ENCODE measurements at places on chromosomes 2 and 18.

DNA sequence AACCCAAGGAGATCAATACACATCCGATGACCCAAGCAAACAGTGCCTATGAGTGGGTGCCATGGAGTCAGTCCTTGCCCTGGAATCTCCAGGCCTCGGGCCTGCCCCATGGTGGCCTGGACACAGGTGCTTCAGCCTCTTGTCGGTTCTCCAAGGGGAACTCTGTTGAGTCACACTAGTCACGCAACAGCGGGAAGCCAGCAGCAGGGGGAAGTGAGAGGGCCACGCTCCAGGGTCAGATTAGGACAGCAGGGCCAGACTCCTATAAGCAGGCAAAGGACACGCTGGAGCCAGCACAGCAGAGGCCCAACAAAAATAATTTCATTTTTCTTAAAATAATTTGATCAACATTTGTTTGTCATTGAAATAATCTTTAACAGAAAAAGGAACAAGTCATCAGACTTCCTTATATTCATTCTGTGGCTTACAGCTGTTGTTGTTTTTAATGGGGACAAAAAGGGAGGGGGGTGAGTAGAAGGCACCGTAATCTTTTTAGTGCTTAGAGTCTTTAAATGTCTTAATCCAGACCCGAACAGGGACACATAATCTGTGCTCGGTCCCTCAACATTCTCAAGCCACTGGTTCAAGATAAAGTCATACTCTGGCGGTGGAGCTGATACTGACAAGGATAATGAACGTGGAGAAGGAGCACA, 16.4 kb upstream of the ARMC9 start:
- no peak for DNase-seq

GRCh38 chr2:48865704-48866103, 110.2 kb upstream of the LHCGR start:
- no peak for DNase-seq

- no peak for DNase-seq
These were observed 79.6 kb upstream of the UBXN4 start for GRCh38 chr2:135662088-135662487.

DNA sequence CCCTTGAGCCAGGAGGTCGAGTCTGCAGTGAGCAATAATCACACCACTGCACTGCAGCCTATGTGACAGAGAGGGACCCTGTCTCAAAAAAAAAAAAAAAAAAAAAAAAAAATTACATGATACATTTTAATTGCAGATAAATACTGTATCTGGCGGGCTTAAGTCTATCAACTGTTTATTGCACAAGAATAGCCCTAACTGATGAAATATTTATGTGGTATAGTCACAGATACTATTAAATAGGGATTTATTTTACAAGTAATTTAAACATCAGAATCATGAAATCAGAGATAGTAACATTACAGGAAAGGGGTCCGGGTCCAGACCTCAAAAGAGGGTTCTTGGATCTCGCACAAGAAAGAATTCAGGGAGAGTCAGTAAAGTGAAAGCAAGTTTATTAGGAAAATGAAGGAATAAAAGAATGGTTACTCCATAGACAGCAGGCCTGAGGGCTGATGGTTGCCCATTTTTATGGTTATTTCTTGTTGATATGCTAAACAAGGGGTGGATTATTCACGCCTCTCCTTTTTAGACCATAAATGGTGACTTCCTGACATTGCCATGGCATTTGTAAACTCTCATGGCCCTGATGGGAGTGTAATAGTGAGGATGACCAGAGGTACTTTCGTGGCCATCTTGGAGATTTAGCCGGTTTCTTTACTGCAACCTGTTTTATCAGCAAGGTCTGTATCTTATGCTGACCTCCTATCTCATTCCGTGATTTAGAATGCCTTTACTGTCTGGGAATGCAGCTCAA, 166.6 kb downstream of the PMAIP1 start:
- no peak for DNase-seq

- no peak for DNase-seq
These were observed 66.5 kb downstream of the PDCL3 start for GRCh38 chr2:100629309-100629708.

DNA sequence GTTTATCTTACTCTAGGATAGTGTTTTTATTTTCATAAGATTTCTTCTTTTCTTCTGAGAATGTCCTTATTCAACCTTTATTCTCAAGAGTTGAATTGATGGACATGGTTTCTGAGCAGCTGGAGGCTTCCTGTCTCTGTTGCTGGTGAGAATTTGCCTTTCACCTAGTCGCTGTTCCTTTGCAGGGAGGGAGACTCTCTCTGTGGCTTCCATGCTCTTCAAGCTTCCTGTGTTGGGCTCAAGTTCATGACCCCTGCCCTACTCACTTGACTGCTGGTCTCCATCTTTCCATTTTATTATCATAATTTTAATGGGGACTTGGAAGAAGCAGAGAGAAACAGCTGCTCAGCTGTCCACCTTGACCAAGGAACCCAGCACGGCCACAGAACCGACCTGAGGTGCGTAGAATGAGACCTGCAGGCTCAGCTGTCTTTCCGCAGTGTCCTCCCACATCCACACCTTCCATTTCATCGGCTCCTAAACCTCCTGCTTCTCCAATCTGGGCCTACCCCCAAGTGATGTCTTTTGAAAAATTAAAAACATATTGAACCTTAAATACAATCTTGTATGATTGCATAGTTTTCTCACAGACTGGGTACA, 24.2 kb downstream of the TMEM18 start:
- no peak for DNase-seq

GRCh38 chr18:52045946-52046675, 293.9 kb upstream of the DCC start:
- no peak for DNase-seq

GRCh38 chr2:37342591-37343220, 1.7 kb upstream of the QPCT start:
- no peak for DNase-seq

GRCh38 chr2:230665263-230665691, 47.4 kb upstream of the CAB39 start:
- no peak for DNase-seq

GRCh38 chr2:160387558-160388262, 105.9 kb downstream of the RBMS1 start:
- DNase-seq = no peak

GRCh38 chr2:170022692-170023091, 155.3 kb upstream of the MYO3B start:
- DNase-seq = peak; percentile 98

DNA sequence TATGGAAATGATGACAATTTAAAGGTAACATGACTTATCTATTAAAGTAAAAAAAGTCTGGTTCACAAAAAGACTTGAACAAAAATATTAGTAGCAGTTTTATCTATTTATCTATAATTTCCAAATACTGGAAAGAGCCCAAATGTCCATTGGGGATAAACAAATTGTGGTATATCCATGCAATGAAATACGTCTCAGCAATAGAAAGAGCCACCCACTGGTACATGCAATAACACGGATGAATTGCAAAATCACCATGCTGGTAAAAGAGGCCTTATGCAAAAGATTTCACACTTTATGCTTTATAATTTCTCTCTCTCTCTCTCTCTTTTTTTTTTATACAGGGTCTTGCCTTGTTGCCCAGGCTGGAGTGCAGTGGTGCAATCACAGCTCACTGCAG, 91.4 kb upstream of the ASAP2 start:
- DNase-seq = no peak

GRCh38 chr18:36772241-36772723, 56.5 kb downstream of the TPGS2 start:
- no peak for DNase-seq

DNA sequence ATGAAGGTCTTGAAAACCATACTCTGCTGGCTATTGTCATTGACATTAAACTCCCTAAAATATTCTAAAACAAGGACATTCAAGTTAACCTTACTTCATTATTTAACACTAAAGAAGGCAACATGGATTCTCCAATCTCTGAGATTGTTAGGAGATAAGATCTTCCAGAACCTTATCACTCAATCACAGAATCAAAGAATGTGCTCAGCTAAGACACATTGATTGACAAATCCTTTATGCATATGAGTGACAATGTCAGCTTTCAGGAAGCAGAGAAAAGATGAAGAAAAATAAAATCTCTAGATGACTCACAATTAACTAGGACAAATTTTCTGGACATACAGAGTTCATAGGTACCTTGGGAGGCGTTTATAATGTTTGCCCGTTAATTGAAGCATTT, 787.2 kb downstream of the TSN start:
- DNase-seq = no peak

GRCh38 chr18:26225915-26226228, 373 bp upstream of the TAF4B start:
- DNase-seq = no peak

- DNase-seq = no peak
These were observed 8.3 kb downstream of the DSC2 start for GRCh38 chr18:31093880-31094279.

- DNase-seq = no peak
These were observed 127.4 kb downstream of the CDC42EP3 start for GRCh38 chr2:37543999-37544557.

GRCh38 chr2:226478109-226478809, 321.4 kb downstream of the IRS1 start:
- no peak for DNase-seq

DNA sequence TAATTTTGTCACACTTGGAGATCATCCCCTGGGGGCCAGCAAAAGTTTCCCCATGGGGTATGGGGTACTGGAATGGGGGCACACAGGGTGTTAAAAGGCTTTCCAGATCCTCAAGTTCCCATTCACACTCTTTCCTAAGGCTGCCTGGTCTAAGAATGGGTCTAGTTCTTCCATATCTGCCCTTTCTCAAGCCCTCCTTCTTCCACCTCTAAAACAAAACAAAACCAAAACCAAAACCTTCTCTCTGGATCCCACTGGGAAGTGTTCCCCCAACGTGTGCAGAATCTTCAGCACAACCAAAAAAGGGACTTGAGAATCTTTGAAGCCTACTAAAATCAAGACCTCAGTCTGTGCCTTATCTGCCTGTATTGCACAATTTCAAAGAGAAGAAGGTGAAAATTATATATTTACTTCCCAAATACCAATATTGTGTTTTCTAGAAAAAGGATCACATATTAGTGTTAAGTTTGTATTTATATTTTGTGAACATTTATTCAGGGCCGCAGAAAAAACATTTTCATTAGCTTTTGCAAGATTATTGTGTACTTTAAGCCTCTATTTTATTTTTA, 207.2 kb upstream of the TCF4 start:
- DNase-seq = no peak

DNA sequence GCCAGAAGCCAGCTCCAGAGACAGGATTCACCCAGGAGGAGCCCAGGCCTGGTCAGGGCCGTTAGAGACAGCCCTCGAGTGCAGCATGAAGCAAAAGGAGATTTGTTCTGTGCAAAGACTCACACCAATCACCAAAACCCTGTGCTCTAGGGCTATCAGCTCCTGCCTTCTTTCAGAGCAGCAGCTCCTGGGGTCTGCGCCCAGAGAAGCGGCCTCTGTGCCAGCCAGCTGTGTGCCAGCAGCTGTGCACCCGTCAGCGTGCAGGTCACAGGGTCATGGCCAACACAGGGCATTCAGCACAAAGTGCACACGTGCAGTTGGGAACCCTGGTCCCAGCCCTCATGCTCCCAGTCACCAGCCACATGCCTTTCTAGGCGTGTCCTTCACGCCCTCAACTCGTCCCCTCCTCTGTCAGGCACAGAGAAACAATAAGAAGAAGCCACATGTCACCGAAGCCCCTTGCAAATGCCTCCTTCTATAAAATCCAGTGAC, 49.3 kb downstream of the ZNF516 start:
- no peak for DNase-seq

DNA sequence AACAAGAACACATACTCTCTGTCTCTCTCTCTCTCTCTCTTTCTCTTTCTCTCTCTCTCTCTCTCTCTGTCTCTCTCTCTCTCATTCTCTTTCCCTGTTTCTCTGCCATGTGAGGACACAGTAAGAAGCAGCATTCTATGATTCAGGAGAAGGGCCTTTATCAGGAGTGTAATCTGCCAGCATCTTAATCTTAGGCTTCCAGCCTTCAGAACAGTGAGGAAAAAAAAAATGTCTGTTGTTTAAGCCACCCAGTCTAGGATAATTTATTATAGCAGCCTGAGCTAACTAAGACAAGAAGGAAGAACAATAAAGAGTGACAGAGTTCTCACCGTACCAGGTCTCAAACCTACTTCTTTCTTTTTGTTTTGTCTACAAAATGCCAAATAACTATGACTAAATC, 399.4 kb downstream of the SOCS6 start:
- DNase-seq = no peak

DNA sequence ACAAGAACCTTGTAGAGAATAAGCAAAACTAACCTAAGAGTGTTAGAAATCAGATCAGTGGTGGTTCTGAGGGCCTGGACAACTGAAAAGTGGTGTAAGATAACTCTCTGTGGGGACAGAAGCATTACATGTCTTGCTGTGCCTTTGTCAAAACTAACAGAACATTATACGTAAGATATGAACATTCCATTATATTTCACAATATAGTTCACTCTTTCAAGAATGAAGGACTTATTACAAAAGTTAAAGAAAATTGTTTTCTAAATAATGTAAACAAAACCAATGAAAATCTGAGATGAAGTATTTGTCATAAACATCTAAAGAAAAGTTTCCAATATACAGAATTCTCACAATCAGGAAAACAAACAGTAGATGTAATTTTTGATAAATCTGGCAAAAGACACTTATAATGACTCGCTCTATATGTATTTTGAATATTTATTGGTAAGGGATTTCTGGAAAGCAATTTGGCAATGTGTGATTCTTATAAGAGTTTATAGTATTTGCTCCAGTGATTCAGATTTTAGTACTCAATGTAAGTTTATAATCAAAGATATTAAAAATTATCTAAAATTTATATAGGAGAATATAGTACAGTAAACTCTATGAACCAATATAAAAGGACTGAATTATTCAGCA, 258.4 kb downstream of the CD226 start:
- no peak for DNase-seq

DNA sequence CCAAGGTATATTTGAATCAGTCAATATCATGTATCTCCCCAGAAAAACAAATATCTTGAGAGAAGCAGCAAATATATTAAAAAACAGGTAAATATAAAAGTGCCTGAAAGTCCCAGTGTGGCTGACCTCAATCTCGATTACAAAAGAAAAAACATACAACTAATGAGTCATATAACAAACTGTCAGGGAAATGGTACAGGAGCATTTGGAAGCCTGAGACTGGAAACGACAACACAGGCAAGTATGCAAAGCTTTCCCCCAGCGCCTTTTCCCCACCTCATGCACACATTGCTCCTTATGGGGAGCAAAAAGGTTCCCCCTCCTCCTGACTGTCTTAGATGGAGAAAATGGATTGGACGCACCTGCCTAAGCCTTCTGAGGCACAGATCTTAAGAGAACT, 230.7 kb downstream of the TMX3 start:
- DNase-seq = no peak

- no peak for DNase-seq
These were observed 169.9 kb upstream of the SLC39A10 start for GRCh38 chr2:195486987-195487644.

- no peak for DNase-seq
These were observed 516.5 kb downstream of the XIRP2 start for GRCh38 chr2:167404627-167405284.

DNA sequence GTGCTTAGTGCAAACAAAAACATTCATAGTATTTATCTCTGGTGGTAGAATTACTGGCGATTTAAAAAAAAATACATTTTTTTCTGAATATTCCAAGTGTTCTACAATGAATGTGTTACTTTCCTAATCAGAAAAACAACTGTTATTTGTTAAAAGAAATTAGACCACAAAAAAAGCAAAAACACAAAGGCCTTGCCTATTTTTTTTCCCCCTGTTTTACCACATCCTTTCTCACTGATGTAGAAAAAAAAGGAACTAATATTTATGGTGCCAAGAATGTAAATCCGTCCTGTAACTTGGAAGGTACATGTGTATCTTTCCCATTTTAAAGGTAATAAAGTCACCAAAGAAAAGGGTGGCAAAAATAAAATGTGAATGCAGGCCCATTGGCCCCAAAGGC, 28.4 kb upstream of the MGAT4A start:
- DNase-seq = no peak

Measured in NCI-H1694 (cell line).